Right hindlimb (tissue), 1 donor: ENCODE measurements at places on chromosomes 16 and 17.

- no peak for DNase-seq
Measured at GRCh38 chr16:48919791-48920190, 309.8 kb upstream of the N4BP1 start.

GRCh38 chr16:29694384-29695195, 15.6 kb downstream of the QPRT start:
- DNase-seq: peak; percentile 81

DNA sequence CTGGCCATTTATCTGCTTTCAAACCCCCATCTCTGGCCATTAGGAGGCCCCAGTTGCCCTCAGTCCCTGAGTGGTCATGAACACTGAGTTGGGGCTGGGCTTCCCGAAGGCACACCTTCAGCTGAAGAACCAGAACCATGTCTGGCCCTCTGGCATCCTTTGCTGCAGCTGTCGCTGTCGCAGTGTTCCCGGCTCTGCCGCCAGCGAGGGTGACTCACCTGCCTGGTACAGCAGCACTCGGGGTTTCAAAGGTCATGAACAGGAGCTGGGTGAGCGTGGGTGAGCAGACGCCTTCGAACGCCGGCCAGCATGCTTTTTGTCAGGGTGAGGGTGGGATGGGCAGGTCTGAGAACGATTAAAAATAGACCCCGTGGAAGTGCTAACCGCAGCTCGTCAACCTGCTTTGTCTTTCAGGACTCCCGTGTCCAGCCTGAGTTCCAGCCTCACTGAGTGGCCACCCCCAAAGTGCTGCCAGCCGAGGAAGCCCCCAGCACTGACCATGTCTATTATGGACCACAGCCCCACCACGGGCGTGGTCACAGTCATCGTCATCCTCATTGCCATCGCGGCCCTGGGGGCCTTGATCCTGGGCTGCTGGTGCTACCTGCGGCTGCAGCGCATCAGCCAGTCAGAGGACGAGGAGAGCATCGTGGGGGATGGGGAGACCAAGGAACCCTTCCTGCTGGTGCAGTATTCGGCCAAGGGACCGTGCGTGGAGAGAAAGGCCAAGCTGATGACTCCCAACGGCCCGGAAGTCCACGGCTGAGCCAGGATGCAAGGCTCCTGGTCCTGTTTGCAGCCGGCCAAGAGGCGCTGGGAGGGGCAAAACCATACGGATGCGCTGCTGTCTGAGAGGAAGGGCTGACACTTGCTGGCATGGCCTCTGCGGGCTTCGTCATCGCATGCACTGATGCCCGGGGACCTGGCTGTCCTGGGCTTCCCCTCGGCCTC, 7.6 kb downstream of the SNN start:
- DNase-seq: no peak

GRCh38 chr17:62866471-62866870, 58.4 kb upstream of the MARCHF10 start:
- DNase-seq: peak; percentile 41

DNA sequence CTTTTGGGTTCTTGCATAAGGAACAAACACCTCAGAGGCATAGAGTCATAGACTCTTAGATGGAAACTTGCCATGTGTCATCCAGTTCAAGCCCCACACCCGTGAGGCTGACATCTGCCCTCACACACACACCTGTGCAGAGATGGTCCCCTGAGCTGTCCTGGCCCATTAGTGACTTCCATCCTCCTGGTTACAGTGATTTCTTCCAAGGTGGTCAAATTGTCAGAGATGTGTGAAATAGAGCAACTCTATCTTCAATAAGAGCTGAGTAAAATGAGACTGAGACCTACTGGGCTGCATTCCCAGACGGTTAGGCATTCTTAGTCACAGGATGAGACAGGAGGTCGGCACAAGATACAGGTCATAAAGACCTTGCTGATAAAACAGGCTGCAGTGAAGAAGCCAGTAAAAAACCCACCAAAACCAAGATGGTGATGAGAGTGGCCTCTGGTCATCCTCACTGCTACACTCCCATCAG, 342.2 kb upstream of the TNRC6C start:
- DNase-seq: no peak

- DNase-seq: no peak
Measured at GRCh38 chr16:89893642-89894548, 20.5 kb downstream of the TCF25 start.

DNA sequence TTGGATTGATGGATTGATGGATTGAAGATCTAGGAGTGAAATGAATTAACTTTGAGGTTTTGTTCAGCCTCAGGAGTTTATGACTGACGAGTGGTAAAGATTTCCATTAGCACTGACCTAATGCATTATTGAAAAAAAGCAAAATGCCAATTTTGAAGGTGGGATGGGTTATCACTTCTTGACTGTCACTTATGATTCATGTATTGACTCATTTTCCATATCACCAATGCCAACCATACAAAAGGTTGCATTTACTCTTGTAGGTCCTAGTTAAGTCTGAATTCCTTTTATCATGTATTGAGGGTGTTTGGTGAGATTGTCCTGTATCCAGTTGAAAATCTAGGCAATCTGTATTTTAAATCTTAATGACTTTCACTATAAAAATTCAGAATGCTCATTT, 57.6 kb downstream of the KNOP1 start:
- no peak for DNase-seq

DNA sequence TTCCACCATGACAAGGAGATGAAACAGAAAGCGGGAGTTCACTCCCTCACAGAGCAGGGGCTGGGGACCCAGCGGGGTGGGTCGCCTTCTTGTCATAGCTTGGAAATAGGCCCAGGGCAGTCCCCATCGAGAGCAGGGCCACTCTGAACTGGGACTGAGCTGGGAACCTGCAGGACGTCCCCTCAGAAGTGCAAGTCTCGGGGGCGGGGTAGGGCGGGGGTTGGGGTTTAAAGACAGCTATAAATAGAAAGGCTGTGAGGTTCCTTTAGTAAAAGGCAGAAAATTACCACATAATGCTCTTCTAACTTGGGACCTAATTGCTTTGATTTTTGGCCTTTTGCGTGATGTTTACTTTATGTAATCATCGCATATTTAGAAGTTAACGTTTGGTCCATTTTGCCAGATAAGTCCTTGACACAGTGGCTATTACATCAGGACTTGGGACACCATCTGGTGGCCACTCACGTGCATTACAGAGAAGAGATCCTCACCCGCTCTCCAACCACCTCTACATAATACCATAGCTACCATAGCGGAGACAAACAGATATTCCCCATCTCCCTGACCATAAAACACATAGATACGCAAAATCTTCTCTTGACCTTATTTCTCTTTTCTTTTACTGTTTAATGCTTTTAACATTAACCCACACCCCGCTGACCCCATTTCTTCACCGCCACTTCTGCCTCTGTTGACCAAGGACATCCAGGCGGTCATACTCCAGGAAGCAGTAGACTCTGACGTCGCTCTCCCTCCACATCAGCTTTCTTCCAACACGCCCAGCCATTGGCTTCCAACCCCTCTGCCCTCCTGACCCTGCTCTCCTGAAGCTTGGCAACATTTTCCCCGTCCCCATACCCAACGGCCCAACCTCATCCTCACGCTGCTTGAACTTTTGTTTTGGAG, 27.5 kb upstream of the PIK3R6 start:
- DNase-seq: peak; percentile 71

DNA sequence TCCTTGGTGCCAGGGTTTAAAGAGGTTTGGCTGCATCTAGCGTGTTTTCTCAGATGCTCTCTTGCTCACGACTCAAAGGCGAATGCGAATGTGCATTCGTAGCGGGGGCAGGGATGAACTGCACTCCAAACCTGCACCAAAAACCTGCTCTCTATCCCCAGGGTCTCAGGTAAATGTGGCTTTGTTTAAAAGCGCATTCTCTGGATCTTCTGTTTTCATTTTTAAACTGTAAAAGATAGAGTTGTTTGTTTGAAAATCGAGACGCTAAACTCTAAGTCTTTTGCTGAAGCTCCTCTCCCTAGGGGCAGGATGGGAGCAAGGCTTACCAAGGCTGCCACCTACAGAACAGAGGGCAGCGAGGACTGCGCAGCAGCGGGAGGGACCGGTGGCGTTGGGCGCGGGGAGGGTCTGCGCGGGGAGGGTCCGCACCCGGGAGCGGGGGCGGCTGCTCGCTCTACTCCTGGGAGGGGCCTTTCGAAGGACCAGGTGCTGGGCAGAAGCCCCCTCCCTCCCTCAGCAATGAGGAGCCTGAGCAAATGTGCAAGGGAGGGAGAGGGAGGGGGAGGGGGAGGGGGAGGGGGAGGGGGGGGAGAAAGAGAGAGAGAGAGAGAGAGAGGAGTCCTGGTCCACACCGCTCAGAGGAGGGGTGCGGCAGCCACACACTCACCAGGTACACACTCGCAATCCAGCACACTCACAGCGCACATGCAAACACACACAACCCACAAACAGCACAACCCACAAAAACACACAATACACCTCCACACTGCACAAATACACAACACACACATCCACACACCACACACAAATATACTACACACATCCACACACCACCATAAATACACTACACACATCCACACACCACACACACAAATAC, 142.8 kb downstream of the GRIN2A start:
- DNase-seq: peak; percentile 23

GRCh38 chr17:6162892-6163291, 92.7 kb downstream of the WSCD1 start:
- no peak for DNase-seq

- no peak for DNase-seq
Measured at GRCh38 chr17:65022751-65023700, 33.5 kb downstream of the GNA13 start.

- DNase-seq: no peak
Measured at GRCh38 chr16:87053016-87053982, 263.9 kb downstream of the C16orf95 start.
